HuH-7 (cell line): ENCODE measurements at places on chromosomes 16 and 17.
A peak's percentile ranks its signal among the peaks of the same experiment; 100 is the strongest.

DNA sequence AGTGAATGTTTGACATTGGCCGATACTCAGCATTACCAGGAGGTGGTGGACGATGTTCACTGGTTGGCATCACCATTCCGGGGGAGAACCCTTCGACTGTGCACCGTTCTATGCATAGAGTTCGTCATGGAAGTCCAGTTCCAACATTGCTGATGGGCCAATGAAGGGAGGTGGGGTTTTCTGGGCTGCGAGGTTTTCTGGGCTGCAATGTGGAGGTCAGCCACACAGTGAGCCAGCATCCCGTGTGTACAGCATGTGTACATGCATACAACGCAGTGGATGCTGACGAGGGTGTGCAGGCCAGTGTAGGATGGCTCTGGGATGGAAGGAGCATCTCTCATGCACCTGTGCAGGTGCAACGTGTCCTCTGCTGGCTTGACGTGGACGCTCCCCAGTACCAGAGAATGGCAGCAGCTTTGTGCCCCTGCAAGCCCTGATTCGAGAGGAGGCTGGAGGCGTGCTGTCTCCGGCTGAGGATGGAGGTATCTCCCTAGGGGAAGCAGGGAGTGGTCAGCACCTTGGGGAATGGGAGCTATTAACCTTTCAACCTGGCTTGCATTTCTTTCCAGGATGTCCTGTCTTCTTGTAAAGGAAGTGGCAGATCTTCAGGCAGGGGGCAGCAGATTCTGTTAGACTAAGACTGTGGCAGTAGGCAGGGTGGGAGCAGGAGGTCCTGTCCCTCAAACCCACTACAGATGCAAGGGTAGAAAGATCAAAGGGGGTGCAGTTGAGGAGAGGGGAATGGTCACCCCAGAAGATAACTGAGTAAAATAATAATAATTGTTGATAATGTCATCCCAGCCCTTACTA, 98.2 kb downstream of the CYLD start:
- no peak for DNase-seq

DNA sequence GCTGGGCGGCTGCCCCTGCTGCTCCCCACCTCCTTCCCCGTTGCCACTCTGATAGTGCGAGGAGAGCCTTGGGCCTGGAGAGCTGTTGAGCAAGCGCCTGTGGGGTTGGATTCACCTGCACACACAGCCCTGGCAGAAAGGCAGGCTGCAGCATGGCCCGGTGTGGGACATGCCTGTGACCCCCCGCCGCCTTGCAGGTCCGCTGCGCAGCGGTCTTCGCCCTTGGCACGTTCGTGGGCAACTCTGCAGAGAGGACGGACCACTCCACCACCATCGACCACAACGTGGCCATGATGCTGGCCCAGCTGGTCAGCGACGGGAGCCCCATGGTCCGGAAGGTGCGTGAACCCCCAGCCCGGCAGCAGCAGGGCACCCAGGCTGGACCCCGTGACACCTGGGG, 106.8 kb upstream of the CHMP6 start:
- DNase-seq: no peak

GRCh38 chr16:57519796-57520360, 16.5 kb downstream of the CCDC102A start:
- DNase-seq: peak; percentile 95

- DNase-seq: no peak
Observed at GRCh38 chr17:21268596-21269188, 15.5 kb upstream of the NATD1 start.

DNA sequence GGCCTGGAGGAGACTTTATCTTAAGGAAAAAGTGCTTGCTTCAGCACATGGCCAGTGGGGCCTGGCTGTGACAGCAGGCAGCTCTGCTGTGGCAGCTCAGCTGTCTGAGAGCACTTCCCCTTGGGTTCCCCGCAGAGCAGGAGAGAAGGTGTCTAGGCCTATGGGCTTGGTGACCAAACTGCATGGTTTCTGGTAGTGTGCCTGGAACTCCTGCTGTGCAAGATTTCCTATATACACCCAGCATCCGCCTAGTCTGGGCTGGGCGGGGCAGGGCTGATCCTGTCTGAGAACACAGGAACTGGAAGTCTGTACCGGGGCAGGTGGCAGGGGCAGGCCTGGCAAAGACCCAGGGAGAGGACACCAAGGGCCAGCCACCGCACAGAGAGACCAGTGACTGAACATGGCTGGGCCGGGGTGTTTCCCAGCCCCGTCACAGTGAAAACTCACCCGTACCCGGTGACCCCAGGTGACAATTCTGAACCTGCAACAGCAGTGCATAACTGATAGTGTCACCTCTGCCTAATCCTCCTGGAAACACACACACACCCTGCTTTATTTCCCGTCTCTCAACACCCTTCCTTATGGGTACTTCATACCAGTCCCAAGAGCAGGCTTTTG, 39.3 kb downstream of the CHD9 start:
- no peak for DNase-seq

GRCh38 chr17:11049539-11049938, 191.5 kb upstream of the SHISA6 start:
- no peak for DNase-seq

GRCh38 chr16:67468731-67469130, 12.2 kb downstream of the ATP6V0D1 start:
- no peak for DNase-seq

DNA sequence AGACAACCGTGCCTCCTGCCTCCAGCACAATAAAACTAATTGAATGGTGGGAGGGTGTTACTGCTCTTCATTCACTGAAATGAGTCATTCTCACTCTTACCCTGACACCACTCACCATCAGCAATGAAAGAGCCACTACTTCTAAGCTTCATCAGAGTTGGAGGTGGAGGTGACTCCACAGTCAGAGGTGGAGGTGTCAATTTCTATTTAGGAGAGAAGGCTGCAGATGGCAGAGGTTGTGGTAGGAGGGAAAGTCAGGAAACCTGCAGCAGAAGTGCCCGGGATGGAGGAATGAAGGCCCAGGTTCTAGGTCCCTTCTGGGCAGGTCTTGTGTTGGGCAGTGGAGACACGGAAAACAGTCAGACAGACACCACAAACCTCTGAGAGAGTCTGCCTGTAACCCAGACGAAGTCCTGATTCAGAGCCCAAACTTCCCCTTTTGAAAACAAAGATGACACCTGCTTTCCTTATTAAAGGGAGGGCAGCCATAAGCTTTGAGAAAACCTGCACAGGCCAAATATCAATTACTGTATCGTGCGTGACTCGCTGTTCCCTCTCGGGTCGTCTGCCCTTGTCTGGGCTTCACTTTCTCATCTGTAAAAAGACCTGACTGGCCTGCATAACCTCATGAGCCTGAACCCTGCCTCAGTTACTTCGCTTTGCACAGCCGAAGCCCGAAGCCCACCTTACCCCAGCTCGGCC, 668 bp downstream of the ATPAF2 start:
- no peak for DNase-seq

DNA sequence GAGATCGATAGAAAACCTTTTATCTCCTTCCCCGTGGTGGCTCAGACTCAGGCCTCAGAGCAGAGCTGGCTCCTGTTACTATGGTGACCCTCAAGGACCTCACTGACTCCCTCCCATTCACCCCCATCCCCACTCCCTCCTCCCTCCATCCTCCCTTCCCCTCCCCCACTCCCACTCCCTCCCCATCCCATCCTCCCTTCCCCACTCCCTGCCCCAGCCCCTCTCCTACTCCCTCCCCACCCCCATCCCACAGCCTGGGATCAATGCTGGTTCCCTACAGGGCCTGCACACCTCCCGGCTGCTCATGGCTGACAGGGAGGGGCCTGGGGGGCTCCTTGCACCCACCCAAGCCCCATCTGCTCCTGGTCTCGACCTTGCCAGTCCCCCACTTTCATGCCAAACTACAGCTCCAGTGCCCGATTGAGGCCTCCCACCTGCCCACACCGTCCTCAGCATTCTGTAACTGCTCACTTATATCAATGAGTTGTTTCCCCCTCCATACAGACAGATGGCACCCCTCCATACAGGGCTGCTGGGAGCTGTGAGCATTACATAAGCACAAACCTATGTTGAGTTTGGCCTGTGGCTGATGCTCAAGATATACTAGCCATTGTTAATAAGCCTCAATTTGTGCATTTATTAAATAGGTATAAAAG, 11.6 kb upstream of the RAI1 start:
- DNase-seq: no peak

DNA sequence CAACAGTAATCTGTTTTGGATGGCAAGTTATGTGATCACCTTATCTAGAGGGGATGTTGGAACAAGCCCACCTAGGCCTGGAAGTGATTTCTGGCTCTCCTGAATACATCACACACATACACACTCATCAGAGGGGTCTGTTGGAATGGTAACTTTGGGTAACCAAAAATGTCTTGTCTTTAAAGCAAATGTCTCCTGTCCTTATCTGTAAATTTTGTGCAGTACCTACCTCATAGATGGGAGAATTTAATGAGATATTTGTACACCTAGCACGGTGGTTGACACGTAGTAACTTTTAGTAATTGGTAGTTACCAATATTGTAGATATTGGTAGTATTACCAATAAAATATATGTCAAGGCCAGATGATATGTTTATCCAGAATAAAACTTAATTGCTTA, 24.7 kb downstream of the HAPSTR1 start:
- no peak for DNase-seq

- no peak for DNase-seq
Observed at GRCh38 chr17:39601758-39602532, 5.8 kb downstream of the NEUROD2 start.

- no peak for DNase-seq
Observed at GRCh38 chr17:74525465-74525725, 5.9 kb downstream of the CD300LB start.

DNA sequence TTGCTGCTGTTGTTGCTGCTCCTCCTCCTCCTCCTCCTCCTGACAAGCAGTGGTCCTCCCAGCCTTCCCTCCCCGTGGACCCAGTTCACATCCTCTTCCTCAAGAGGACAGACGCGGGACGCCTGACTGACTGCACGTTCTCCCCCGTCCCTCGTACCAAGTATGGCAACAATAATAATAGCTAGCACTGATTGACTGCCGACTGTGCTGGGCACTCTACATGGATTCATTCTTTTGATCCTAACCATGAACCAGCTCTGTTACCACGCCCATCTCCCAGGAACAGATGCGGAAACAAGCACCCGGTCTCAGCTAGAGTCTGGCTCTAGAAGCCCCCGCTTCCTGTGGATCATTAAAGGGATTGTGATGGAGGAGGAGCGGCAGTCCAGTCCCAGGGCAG, 78.0 kb downstream of the GNAO1 start:
- no peak for DNase-seq

DNA sequence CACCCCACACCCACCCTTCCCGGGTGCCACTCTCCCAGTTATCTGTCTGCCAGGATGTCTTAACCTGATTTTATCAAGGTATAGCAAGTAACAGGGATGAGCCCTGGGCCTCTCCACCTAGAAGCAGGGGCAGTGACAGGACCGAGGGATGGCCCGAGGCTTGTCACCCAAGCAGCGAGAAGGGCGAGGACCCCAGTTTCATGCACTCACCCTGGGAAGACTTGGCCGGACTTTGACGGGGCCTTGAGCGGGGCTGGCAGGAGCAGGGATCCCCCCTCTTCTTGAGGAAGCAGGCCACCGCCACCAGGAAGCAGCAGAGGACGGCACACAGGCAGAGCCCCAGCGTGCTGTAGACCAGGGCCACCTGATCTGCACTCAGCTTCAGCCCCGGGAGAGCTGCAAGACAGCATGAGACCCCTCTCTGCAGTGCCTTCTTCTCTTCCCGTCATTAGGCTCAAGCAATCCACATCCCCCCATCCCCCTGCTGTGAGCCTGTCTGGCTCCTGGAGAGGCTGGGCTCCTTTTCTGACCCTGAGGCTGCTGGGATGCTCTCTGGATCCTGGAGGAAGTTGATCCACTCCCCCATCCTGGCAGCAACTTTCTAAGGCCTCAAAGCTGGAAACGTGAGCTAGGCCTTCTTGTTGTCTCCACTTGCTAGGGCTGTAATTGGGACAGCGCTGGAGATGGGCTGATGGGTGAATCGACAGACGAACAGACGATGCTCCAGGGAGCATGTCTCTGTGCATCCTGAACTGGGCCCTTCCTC, 31.6 kb downstream of the TNFRSF13B start:
- DNase-seq: no peak
